ENCODE measurements at places on chromosomes 1 and 21. TPM values are rescaled to one million over a fixed set of nuclear protein-coding genes. Genes with fewer than 3 reads are reported as not detected.
A peak's percentile ranks its signal among the peaks of the same experiment; 100 is the strongest.

DNA sequence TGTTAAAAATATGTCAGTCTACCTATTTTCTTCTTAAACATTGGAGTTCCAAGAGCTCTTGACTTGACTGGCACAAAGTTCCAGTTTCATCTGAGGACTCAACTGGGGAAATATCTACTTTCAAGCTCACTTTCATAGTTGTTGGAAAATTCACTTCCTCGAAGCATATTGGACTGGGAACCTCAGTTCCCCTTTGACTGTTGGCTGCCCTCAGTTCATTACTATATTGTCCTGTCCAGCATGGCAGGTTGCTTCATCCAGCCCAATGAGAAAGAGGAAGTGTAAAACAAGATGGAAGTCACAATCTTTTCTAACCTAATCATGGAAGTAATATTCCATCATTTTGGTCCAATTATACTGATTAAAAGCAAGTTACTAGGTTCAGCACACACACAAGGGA, 54.3 kb downstream of the ZNF697 start:
- no peak for DNase-seq

DNA sequence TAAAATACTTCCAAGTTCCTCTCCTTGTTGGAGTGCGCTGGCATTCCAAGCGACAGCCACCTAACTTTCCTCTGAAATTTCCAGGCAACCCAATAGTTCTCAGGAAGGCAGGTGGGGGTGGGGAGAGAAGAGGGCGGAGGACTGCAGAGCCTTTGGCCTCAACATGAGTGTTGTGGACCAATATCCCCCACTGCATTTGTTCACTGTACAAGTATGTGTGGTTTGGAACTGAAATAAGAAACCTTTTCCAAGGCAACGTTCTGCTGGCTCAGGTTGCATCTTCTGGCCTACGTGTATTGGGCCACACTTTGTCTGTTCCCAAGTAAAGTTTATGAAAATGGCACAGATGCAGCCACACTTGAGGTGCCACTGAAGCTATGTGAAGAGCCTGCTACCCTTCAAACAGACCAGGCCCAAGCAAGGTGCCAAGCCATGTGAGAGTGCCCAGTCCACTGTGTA, 153.4 kb downstream of the DHRS3 start:
- peak; percentile 95 for DNase-seq

- no peak for DNase-seq
Measured at GRCh38 chr1:54882519-54882918, 4.5 kb downstream of the DHCR24 start.

DNA sequence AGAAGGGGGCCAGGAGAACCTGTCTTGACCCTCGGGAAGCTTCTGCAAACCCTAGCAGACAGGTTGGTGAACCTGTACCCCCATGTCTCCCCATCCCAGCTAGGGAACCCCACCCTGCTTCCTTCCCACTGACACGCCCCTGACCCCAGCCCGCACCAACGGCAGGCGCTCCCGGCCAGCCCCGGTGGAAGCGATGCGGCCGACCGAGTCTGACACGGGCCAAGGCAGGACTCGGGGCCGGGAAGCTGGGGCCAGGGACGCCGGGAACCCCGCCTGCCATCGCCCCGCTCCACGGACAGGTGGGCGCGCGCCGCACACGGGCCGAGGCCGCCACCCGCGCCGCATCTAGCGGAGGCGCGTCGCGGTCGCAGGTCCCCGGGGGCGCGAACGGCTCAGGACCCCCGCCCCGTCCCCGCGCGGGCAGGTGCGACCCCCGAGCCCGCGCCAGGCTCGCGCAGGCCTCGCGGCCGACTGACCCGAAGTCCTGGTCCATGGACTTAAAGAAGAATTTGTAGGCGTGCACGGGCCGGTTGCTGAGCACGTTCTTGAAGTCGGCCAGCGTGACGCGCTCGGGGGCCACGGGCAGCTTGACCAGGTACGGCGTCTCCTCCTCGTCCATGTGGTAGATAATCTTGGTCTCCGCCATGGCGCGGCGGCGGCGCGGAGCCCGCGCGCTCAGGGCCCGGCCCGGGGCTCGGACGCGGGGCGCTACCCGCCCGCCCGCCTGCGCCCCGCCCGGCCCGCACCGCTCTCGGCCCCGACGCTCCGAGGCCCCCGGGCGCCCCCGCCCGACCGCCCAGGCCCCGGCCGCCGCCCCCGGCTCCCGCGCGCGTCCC, 580 bp downstream of the DVL1 start:
- peak; percentile 62 for DNase-seq

THEM5 gene
- total RNA-seq = not detected
